ENCODE measurements at places on chromosomes 16 and 17.

DNA sequence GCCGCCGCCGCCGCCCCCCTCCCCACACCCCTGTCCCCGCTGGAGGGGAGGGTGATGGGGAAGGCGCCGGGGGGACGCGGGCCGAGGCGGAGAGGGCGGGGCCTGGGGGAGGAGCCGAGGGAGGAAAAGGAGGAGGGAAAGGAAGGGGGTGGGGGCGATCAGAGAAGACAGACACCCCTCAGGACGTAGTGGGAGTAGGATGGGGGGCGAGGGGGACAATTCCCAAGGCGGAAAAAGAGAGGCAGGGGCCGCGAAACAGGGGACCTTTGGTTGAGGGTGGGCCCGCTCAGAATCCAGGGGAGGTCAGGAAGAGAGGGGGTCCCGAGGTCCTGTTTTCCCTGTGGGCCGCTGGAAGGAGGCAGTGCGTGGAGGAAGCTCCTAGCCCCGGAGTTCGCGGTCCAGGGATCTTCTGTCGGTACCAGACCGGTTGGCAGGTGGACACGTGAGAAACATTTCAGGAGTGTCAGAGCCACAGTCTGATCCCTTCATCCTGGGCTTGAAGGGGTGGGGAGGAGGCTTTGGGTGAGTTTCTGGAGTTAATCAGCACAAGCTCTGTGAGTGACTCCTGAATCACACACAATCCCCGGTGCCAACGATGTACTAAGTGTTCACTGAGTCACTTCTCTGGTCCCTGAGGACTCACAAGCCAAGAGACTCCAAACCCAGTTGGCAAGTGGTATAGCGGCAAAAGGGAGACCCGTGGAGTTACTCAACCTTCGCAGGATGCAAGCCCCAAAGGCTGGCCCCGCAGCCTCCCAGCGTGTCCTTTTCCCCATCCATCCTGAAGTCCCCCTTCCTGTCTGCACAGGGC is at the start of gene XYLT1:
Gene XYLT1, minus strand, starts transcription at position 53 of the 811 bp plus-strand sequence. CDS start 164 bp downstream, outside the sequence.
- peak; percentile 98 for DNase-seq

DNA sequence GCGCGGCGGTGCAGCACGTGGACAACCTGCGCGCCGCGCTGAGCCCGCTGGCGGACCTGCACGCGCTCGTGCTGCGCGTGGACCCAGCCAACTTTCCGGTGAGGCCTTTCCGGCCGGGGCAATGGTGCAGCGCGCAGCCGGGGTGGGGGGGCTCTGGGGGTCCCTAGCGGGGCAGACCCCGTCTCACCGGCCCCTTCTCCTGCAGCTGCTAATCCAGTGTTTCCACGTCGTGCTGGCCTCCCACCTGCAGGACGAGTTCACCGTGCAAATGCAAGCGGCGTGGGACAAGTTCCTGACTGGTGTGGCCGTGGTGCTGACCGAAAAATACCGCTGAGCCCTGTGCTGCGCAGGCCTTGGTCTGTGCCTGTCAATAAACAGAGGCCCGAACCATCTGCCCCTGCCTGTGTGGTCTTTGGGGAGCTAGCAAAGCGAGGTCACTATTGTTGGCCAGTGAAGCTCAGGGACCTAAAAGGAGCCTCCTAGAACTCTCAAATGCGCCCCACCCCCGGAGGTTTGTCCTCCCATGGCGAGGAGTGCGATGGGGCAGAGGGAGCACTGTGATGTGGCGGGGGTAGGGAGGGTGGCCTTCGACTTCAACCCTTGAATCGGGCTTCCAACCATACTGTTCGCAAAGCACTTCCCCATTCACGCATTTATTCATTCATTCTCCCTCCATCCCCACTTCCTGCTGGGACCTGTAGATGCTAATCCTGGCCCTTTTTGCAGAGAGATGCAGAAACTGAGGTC is 770 bp downstream of the HBM start:
- DNase-seq: no peak

GRCh38 chr16:3235856-3236669 is 1.1 kb upstream of the ZNF200 start:
- DNase-seq: no peak

GRCh38 chr16:30372038-30372712 is 1.9 kb upstream of the TBC1D10B start:
- no peak for DNase-seq

DNA sequence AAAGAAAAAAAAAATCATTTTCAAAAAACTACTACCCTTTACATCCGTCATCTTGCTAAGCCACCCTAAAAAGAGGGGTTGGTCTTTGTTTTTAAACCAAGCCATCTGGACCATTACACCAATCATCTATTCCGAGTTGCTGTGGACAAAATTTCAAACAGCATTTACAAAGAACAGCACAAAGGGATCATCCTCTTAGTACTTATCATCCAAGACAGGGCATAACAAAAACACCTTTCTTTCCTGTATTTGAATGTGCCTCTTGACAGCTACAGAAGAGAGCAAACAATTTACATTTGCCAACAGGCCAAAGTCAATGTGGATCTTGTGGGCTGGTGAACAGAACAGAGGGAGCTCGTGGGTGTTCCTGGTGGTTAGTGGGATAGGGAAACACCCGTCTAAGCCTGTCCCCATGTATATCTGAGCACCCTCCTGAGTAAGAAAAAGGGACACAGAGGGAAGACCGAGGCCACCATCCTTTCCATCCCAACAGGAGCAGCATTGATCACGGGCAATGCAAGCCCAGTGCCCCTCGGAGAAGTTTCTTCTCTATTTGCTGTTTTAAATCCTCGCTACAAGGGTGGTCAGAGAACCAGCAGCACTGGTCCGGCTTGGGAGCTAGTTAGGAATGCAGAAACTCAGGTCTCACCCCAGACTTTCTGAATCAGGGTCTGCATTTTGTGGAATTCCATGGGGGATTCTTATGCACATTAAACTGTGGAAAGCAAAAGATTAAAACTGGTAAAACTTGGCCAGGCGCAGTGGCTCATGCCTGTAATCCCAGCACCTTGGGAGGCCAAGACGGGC is 1.9 kb downstream of the SLC39A11 start:
- no peak for DNase-seq

DNA sequence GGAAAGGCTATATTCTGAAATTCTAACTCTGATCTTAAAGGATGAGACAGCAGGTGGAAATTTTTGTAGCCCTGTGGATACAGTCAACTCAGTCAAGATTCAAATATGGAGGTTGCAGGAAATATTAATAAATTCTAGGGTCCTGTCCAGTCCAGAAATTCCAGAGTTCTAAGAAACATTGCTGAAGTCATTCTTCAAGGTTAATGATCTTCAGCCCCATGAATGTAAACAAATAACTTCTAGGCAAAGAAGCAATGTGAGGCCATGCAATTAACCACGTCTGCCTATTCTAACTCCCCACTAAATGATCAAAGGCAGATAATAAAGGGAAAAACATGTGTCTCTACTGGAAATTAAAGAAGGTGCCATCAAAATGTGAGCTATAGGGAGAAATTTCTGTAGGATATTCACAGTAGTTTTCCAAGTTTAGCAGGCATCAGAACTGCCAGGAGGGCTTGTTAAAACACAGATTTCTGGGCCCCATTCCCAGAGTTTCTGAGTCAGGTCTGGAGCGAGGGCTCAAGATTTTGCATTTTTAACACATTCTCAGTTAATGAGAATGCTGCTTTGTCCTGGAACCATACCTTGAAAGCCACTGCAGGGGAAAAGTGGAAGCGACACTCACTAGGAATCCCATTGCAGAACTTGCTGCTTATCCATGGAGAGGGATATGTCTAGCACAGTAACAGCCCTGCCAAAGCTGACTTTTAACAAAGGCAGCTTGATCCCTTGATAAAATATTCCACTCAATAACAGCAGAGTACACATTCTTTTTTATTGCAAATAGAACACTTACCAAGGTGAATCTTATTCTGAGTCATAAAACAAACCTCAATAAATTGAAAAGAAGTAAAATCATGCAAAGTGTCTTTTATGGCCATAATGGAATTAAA is 61.8 kb downstream of the DNAH3 start:
- peak; percentile 71 for DNase-seq

GRCh38 chr17:19978805-19979211 is 1.2 kb upstream of the AKAP10 start:
- no peak for DNase-seq

DNA sequence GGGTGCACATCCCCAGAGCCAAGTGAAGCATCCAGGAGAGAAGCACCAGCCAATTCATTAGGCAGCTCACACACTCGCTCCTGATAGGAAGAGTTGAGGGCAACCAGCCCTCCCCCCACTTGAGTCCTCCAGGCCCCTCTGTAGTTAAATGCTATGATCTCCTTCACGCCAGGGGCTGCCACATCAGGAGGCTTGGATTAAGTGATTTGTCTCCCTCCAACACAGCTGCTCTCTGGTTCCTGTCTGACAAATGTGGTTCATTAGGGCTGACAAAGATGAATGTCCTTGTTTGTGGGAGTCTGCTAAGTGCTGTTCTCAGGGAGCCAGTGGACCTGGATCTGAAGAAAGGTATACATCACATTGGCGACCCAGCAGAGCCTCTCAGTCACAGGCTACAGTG is 94.5 kb upstream of the WSCD1 start:
- no peak for DNase-seq

- peak; percentile 43 for DNase-seq
These were observed 1.5 kb upstream of the BAIAP3 start for GRCh38 chr16:1331712-1332617.

DNA sequence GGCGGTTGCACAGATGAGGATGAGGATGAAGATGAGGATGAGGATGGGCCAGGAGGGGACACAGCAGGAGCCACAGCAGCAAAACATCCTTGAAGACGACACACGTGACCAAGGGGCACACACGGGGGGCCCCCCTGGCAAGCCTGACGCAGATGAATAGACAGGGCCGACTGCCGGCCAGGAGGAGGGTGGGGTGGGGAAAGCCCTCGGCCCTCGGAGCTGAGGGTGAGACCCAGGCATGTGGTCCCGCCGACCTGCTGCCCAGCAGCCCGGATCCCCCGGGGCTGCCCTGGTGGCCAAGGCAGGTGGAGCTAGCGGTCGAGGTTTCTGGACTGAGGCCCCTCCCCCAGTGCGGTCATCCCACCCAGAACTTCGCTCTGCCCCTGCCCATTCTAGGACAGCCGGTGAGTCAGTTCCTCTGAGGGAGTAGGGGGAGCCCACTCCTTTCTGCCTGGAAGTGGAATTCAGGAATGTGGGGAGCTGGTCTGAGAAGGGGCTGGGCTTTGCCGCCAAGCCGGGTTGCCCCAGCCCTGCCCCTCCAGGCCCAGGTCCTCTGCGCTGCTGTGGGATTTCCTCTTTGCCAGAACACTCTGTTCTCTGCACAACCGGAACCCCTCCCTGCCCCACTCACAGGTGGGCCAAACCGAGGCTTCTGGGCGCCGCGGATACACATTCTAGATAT is 9.9 kb downstream of the CYGB start:
- peak; percentile 15 for DNase-seq

DNA sequence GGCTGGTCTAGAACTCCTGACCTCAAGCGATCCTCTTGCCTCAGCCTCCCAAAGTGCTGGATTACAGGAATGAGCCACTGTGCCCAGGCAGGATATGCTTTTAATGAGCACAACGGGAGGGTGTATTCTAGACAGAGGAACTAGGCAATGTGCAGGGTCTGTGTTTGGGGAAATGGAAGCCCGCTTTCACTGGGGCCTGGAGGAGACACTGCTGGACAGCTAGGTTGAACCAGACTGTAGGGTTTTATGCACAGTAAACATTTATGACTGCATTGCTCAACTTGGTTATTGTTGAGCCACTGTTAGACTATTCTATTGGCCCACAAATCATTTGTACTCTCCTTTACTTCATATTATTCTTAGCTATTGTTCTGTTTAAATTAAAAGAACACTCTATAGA is 10.2 kb upstream of the SIAH1 start:
- no peak for DNase-seq

Data from AG10803 (cell line).